ENCODE measurements at places on chromosomes 12 and 14.

DNA sequence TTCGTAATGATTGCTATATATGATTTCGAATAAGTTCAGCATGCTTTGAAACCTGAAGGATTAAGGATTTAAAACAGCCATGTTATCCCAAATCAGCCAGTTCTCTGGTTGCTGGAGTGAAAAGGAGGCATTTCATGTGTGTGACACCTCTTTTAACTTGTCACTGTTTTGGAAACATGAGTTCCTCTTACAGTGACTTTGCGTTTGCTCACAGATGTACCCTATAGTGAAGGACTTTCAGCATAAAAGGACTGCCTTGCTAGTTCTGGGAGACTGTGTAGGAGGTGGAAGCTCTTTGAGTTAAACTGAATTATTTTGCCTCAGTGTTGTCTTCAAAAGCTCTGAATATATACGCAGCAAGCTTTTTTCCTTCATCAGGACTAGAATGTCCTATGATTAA, 7.6 kb downstream of the RNASE11 start:
- DNase-seq: no peak

- no peak for DNase-seq
These were observed 615 bp downstream of the DDX51 start for GRCh38 chr12:132143336-132144071.

DNA sequence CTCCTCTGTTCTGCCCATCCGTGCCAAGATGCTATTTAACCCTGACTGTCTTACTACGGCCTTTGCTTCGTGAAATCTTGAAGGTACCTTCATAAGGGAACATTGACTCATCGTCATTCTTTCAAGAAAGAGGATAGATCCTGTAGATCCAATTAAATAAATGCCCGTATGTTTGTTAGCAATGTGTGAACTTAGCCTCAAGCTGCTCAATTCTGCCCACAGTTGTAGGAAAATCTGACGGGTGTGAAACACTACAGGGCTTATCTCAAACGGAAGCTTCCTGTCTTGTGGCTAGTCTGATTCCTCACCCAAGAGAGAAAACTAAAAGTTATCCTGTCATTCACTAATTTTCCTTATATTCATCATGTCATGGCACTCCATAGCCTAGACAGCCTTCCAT, 168.0 kb upstream of the TBX3 start:
- no peak for DNase-seq

- DNase-seq: no peak
These were observed 29.6 kb upstream of the BICDL1 start for GRCh38 chr12:119959435-119959834.

- no peak for DNase-seq
These were observed 13.3 kb upstream of the TCL1A start for GRCh38 chr14:95727056-95727700.

DNA sequence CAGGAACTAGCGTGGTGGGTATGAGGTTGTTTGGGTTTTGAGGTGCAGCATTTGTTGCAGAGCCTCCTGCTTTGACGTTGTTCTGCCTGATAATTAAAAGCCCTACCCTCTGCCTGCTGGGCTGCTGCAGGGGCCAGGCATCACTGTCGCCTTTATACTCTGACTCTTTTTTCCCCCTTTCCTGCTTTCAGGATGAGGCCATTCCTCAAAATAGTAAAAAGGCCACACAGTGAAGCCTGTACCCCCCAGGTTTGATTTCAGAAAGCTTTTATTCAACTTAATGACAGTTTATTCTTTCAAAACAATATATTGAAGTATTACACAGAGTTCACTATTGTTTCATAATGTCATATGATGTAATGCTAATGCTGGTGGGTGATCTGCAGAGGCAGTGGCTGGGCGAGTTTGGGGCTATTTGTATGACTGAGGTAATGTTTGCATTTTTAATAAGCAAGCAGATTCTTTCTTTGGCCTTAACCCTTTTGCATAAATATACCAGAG, 9.1 kb downstream of the BORCS5 start:
- no peak for DNase-seq

GRCh38 chr12:62438098-62438692, 28.4 kb upstream of the MON2 start:
- no peak for DNase-seq

GRCh38 chr12:93896952-93897351, 219.8 kb downstream of the CRADD start:
- DNase-seq: no peak

- no peak for DNase-seq
These were observed 156.1 kb upstream of the TMEM260 start for GRCh38 chr14:56423544-56423943.

DNA sequence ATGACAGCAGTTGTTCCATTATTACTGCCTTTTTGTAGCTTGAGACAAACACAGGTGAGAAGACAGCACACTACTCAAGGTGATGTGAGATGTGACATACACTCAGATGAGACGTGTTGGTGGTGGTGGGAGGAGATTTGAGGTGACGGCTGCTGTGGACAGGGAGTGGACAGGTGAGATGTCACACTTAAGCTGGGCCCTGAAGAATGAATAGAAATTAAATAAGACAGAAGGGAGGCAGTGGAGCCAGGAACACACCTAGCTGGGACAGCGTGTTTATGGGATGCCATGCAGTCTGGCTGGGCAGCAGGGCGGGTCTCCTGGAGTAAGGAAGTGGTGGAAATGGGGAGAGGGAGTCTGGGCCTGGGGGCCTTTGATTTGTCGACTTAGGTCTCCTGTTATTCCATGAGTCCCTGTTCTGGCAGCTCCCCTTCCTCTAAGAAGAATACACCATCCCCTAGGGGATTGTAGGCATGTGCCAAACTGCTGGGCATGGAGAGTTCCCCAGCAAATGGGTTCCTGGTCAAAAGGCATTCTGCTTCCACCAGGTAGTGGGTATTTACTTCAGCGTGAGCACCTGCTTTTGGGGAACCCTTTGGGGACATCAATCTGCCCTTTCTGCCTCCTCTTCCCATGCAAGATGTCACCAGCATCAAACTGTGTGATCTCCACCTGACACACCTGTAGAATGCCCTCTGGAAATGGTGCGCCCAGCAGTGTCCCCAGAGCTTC, 71.2 kb upstream of the ESRRB start:
- no peak for DNase-seq

GRCh38 chr14:93905623-93906022, 21.5 kb upstream of the FAM181A start:
- no peak for DNase-seq

GRCh38 chr14:76235628-76236027, 83.9 kb downstream of the GPATCH2L start:
- no peak for DNase-seq

GRCh38 chr12:79124385-79124784, 259.8 kb downstream of the SYT1 start:
- DNase-seq: no peak

- no peak for DNase-seq
These were observed 40.7 kb downstream of the PLCZ1 start for GRCh38 chr12:18696971-18697602.

- DNase-seq: no peak
These were observed 14.4 kb downstream of the ALDH2 start for GRCh38 chr12:111781085-111781658.

- DNase-seq: no peak
These were observed 33.5 kb downstream of the CFL2 start for GRCh38 chr14:34680806-34681479.

- DNase-seq: no peak
These were observed 66.3 kb upstream of the PLEKHG3 start for GRCh38 chr14:64637735-64638473.

DNA sequence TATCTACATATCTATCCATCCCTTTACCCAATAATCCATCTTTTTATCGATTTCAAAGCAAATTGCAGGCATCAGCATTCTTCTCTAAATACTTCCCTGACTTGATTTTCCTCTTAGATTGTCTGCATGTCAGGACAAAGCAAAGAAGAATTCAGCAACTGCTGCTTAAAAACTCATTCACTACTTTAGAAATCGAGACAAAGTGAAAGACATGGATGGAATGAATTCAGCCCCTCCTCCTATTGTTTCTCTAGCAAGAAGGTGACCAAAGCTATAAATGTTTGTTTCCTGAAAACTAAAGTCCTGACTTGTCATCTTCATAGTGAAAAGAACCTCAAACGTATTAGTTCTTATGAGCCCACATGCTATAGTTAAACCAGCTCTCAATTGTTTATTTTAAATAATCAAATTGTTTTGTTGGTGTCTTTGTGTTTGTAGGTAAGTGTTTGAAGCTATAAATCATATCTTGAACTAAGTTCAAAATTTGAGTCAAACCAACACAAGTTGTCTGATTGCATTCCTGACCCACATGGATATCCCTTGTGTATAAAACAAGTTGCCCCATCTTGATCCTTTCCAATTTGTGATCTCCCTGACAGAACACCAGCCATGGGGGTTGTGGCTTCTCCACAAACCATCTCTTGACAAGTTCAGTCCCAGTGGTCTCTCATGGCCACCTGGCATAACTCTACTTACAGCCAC, 58.6 kb upstream of the ARHGAP5 start:
- no peak for DNase-seq

GRCh38 chr12:121252712-121253345, 42.9 kb downstream of the P2RX4 start:
- DNase-seq: no peak

DNA sequence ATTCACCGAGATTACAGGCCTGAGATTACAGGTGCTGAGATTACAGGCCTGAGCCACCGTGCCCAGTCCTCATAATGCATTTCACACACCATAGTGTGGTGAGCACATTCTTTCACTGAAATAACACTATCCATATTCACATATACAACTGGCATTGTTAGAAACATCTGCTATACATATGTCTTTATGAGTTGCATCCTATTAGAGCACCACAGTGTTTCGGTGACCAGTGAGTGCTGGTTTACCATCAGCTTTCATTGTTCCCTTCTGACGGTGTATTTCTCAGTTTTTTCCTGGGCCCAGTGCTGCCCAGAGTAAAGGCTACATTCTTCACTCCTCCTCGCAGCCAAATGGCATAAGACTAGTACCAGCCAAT, 96.2 kb upstream of the FGD4 start:
- no peak for DNase-seq

DNA sequence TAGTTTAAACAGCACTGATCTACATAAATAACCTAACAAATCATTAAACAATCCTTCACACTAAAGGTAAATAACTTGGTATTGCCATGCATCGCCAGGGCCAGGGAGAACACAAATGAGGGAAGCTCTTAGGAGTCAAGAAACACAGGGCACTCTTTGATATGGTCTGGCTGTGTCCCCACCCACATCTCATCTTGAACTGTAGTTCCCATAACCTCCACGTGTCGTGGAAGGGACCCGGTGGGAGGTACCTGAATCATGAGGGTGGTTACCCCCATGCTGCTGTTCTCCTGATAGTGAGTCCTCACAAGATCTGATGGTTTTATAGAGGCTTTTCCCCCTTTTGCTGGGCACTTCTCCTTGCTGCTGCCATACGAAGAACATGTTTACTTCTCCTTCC, 17.3 kb downstream of the TMEM132D start:
- no peak for DNase-seq

GRCh38 chr12:121579190-121579791, 1.5 kb downstream of the KDM2B start:
- no peak for DNase-seq

- no peak for DNase-seq
These were observed 29.3 kb upstream of the DAAM1 start for GRCh38 chr14:59159169-59159568.

DNA sequence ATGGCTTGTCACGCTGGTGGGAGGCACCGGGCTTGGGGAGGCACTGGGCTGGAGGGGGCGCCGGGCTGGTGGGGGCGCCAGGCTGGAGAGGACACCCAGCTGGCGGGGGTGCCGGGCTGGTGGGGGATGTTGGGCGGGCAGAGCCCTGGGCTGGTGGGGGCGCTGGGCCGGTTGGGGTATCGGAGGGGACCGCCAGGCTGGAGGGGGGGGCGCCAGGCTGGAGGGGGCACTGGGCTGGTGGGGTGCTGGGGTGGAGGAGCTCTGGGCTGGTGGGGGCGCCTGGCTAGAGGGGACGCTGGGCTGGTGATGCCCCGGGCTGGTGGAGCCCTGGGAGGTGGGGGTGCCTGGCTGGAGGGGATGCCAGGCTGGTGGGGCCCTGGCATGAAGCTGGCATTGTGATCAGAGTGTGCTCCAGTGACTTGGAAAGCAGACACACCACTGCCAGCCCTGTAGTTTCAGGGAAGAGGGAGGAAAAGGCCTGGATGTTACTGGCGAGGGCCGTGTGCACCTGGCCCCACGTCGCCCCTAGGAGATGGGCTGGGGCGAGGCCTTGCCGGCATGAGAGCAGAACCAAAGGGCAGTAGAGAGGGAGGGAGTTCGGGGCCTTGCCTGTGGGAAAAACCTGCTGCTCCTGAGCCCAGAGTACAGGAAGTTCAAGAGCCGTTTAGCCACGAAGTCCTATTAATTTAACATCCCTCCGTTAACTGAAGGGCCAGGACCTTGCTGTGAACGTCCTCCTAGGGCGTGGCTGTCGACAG, 13.1 kb downstream of the TEDC1 start:
- no peak for DNase-seq

GRCh38 chr14:65664436-65664835, 251.9 kb downstream of the FUT8 start:
- DNase-seq: no peak

DNA sequence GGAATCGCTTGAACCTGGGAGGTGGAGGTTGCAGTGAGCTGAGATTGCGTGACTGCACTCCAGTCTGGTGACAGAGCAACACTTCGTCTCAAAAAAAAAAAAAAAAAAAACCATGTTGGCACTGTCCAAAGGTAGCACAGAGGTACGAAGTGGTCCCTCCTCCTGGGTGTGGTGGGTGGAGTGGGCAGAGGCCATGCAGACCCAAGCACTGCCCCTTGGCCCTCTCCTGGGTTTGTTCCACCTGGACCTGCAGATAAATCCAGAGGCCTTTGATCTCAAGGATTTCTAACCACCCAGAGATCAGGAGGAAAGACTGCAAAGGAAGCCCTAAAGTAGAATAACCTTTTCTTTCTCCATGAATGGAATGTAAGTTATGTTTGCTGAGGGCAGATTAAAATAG, 8.7 kb upstream of the GALNT6 start:
- no peak for DNase-seq

GRCh38 chr12:79454338-79454843, 236.4 kb downstream of the PAWR start:
- no peak for DNase-seq

DNA sequence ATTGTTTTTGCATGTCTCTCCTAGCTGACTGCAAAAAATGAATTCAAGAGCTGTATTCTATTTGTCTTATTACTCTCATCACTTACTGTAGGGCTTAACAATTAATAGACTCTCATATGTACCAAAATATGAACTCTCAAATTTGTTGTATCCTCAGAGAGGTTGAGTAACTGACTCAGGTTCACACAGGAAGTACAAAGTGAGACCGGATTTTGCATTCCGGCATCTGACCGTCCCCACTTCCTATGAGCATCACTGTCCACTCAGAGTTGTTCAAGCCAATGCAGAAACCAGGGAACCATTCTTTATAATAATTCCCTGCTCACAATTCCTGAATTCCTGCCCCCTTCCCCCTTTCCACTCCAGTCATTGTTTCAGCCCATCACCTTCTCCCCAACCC, 113.3 kb upstream of the AMIGO2 start:
- no peak for DNase-seq

Measured in stimulated activated CD4-positive, alpha-beta T cell treated with anti-CD3 and anti-CD28 coated beads, TNF-alpha, amount 100 ng/mL, for 1 hour (primary cell).